ENCODE measurements at places on chromosomes 3 and 15.

DNA sequence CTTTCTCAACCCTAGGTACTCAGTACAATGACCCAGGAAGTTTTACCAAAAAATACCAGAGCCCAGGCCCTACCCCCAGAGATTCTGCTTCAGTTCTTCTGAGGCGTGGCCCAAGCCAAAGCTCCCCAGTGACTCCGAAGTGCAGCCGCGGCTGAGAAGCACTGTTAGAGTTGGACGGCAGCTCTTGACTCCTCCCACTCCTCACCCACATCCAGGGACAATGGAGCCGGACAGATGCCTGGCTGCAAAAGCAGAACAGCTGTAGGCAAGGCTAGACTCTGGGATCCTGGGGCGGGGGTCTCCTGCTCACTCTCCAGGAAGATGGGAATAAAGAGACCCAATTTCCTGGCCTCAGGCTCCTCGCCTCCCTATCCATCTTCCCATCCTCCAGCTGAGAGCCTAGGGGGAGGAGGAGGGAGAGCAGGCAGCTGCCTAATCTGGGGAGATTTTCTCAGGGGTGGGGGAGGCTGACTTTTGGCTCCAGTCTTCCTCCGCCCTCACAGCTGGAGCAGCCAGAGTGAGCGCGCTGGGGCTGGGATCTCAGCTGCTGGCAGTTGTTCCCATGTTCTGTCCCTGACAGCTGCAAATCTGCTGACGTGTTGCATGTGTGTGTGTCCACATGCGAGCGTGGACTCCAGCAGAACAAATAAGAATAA is 223.8 kb downstream of the OPA1 start:
- peak; percentile 52 for DNase-seq

DNA sequence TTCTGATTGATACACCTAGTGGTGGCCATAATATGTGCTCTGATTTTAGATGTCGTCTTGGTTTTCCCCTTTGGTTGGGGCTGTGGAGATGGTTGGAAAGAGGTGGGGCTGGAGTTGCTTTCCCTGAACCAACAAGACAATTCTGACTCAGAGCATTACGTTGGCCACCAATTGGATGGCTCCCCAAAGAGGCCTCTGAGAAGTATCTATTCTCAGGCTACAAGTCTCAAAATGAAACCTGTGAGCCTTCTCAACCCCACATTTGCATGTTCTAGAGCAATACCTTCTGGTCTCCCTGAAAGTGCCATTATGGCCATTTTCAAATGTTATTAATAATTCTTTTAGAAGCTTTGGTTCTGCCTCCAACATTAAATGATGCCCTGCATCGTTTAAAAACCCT is 188.4 kb upstream of the WNT5A start:
- DNase-seq = no peak

GRCh38 chr3:161496508-161496907 is at the start of gene OTOL1:
Gene OTOL1 (plus strand): TSS chr3:161496808. CDS start chr3:161496808, 0 bp downstream.
- DNase-seq = no peak

DNA sequence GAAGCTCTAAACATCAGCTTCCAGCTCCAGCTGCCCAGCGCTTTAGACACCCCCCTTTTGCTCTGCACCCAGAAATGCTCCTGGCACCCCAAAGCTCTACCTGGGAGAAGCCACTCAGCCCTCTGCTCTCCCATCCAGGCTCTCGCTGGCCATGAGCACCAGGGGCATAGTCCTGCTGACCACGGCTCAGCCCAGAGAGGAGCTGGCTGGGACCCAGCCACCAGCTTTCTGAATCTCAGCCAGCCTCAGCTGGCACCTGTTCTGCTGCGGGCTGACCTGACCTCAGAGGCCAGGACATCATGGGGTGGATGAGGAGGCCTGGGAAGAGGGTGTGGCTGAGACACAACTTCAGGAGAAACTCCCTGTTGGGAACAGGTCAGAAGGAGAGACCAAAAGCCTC is 8.6 kb downstream of the NTRK3 start:
- no peak for DNase-seq

DNA sequence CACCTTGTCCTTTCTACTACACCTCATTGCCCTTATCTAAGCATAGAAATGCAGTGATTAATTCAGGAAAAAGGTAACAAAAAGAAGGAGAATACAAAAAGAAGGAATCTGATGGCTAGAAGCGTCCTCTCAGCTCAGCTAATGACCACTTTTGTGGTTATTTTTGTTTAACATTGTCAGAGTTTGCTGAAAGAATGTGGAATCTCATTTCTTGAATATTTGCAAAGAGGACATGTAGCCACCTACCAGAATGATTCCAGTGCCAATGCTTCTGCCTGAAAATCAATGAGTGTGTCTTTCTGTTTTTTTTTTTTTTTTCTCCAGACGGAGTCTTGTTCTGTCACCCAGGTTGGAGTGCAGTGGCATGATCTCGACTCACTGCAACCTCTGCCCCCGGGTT is 24.5 kb downstream of the NANOGP8 start:
- DNase-seq = peak; percentile 26

GRCh38 chr3:140911822-140912221 is 29.8 kb upstream of the SLC25A36 start:
- DNase-seq = no peak

- DNase-seq = no peak
These were observed 50.8 kb upstream of the PIAS1 start for GRCh38 chr15:68003297-68003696.

All from fibroblast of upper back skin (primary cell).